ENCODE measurements at places on chromosomes 5 and 9.

DNA sequence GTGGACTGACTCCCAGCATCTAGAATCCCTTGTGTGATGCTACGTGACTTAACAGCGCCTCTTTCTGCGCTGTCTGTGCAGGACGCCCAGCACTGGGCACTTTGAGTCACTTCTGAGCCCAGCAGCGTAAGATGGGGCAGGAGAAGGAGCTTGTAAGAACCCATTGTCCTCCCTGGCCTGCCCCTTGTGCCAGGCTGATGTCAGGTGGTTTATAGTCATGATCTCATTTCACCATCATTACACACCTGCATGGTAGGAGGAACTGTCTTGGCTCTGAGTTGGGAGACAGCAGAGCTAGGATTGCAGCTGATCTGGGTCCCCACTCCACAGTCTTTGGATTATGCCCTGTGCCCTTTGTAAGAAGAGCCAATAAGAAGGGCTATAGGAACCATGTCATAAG lies 12.2 kb downstream of the ERGIC1 start:
- no peak for DNase-seq

- DNase-seq = no peak
These were observed 44.8 kb downstream of the PLCXD3 start for GRCh38 chr5:41465493-41466171.

GRCh38 chr5:5159282-5160103 lies 19.4 kb downstream of the ADAMTS16 start:
- DNase-seq = no peak

DNA sequence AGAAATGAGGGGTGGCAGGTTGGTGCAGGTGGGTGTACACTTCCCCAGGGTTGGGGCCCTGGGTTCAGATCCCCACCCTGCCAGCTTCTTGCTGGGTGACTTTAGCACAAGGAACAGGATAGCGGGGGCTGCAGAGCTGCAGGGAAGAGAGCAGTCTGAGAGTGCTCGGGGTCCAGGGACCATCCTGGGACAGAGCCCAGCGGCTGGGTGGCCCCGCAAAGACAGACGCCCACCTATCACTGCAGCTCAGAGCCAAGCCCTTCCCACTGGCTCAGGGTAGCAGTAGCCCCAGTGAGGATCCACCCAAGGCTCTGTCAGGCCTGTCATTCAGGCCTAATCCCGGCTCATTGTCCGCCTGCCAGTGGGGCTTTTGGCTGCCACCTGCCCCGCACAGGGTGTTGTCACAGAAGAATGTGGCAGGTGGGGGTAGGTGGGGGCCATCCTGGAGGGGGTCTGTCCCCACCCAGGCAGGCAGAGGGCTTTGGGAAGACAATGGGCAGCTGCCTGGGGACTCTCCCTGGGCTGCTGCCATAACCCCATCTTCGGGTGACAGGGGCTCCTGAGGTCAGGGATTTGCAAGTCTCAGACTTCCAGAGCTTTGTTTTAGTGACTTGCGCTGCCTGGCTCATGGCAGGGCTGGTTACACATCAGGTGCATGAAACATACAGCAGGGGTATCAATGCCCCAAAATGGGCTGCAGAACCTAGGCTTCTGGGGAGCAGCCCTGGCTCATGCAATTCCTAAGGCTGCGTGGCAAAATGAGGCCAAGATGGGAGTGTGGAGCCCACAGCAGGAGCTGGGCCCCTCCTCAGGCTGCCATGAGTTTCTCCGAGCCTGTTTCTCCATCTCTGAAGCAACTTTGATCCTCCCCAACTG lies 52.1 kb downstream of the BARX1 start:
- DNase-seq = no peak

- DNase-seq = no peak
These were observed 30.2 kb upstream of the PTGER4 start for GRCh38 chr5:40649463-40650030.

- DNase-seq = no peak
These were observed 19.6 kb downstream of the SLC38A9 start for GRCh38 chr5:55692509-55692908.

- DNase-seq = no peak
These were observed 70.4 kb upstream of the SNX2 start for GRCh38 chr5:122704247-122705036.

GRCh38 chr5:39080597-39081204 lies 6.5 kb upstream of the RICTOR start:
- no peak for DNase-seq

- DNase-seq = no peak
These were observed 36.3 kb downstream of the CD180 start for GRCh38 chr5:67160272-67160671.

GRCh38 chr5:88785746-88786565 lies 97.0 kb downstream of the MEF2C start:
- no peak for DNase-seq

GRCh38 chr5:333945-334344 lies 12.4 kb downstream of the AHRR start:
- no peak for DNase-seq

- no peak for DNase-seq
These were observed 17.7 kb downstream of the MLLT3 start for GRCh38 chr9:20604562-20604961.

DNA sequence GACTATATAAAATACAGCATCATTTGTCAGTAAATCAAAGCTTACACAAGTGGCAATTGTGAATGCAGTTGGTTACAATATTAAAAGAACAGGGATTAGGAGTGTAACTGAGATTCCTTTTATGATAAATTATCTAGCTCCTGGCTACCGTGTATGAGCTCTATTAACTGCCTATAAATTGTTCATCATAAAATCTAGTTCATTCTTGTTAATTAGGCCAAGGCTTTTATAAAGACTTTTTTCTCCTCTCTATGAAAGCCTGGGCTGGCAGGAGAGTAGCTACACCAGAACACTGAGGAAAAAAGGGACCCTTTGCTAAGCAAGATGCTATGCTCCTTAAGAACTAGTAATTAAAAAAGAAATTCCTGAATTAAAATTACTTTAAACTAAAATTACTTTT lies 132.4 kb upstream of the MEF2C start:
- DNase-seq = no peak

GRCh38 chr5:28691526-28691925 lies 1653.1 kb upstream of the CDH9 start:
- DNase-seq = no peak

GRCh38 chr9:90870621-90871326 lies 69.2 kb downstream of the SYK start:
- no peak for DNase-seq

GRCh38 chr5:14250748-14251701 lies 107.9 kb downstream of the TRIO start:
- DNase-seq = no peak

DNA sequence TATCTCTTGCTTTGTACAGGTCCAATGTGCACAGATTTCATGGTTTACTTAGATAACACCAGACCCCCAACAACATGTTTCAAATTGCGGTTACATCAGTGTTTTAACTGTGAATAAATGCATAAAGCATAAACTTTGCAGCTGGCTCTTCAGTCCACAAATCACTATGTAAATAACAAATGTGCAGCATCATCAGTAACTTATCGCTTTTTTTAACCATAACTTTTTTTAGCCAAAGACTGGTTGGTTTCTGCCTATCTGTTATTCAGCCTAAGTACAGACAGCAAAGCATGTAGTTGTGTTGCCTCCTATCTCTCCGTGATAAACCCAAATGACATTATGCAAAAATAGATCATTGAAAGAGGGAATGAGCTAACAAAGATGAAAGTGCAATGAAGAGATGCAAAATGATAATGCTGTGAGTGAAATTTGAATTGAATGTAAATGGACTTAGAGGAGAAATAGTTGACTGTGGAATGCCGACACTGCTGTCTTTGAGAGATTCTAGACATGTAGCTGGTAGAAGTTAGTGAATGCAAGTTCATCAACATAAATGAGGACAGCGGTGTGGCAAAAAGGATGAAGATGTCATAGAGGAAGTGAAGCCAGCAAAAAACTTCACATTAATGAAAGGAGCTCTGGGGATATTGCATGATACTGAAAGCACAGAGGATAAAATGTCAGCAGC lies 108.8 kb downstream of the PDE8B start:
- no peak for DNase-seq

DNA sequence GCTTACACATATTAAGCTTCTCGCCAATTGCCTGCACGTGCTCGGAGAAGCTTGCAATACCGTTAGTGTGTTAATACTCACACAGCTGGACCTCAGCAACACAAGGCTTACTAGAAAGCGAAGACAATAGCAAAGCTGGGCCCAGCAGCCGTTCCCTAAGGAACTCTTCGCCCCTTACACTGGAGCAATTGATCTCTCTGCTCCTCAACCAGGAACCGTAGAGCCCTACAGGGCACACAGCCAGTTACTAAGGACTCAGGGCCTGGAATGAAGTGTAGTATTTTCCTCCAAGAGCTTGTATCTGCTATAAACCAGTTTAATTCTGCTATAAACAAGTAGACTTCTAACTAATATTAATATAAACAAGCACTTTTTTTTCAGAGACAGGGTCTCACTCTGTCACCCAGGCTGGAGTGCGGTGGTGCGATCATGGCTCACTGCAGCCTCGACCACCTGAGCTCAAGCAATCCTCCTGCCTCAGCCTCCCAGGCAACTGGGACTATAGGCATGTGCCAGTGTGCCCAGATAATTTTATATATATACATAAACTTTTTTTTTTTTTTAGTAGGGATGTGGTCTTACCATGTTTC lies 67.0 kb upstream of the SIMC1 start:
- no peak for DNase-seq

DNA sequence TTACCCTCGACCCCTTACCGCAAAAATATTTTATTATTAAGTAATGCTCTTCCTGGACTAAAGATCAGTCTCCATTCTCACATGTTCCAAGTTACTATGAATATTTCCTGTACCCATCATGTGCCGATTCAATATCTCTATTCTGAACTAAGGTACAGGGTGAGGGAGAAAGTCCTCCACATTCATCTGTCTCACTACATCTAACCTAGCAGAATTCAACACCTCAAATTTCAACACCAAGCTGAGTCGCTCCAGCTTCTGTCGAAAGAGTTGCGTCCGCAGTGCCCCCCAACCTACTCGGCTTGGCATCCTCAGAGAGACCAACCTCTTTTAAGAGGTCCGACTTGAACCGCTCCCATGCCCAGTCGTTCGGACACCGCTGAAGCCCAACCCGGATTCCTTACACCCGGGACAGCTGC lies 1.0 kb downstream of the CERT1 start:
- DNase-seq = no peak

All from substantia nigra (tissue), 51 donors.